ENCODE measurements at places on chromosomes 3 and 15.
A peak's percentile ranks its signal among the peaks of the same experiment; 100 is the strongest.

DNA sequence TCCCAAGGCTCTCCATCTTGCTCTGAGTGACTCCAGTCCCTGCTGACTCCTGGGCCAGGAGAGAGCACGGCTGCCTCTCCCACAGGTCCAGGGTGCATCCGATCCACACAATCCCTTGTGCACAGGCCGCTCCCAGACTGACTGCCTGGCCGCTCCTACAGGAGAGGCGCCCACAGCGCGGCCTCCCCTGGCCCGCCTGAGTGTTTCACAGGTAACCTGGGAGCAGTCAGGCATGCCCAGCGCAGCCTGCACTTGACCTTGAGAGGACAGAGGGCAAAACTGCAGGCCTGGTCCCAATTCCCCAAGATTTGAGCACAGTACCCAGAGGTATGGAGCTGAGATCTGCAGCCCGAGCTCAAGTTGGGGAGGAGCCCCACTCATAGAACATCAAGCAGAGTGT is 490.2 kb downstream of the CNTN6 start:
- DNase-seq: no peak

DNA sequence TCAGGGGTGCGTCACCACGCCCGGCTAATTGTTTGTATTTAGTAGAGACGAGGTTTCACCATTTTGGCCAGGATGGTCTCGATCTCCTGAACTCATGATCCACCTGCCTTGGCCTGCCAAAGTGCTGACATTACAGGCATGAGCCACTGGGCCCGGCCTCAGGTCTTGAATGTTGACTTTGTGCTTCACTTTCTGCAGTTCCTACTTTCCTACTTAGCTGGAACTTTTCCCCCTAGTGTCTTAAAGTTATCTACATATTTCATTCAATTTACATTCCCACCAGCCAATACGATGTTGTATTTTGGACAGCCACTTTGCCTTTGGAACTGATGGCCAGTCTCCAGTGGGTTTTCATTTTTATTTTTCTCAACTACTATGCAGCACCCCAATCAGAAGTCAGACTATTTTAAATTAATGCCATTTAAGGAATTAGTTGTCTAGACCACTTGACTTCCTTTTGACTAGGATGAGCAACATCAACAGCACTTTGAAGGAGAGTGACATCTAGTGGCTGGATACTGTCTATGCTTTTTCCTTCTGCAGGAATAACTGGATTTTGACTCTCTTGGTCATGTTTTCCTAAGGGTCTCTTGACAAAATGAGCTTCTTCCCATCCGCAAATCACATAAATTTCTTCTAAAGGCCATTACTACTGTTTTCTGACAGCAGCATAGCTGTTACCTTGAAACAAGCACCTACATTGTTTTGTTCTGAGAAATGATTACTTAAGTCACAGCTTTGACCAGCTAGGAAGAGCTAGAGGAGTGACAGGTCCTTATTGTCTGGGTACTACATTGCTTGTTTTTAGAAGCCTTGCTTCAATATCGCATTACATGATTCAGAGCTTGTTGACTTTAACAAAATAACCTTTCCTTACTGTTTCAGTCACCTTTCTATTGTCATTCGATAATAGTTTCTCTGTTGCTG is 140.2 kb downstream of the ITPR1 start:
- peak; percentile 66 for DNase-seq

DNA sequence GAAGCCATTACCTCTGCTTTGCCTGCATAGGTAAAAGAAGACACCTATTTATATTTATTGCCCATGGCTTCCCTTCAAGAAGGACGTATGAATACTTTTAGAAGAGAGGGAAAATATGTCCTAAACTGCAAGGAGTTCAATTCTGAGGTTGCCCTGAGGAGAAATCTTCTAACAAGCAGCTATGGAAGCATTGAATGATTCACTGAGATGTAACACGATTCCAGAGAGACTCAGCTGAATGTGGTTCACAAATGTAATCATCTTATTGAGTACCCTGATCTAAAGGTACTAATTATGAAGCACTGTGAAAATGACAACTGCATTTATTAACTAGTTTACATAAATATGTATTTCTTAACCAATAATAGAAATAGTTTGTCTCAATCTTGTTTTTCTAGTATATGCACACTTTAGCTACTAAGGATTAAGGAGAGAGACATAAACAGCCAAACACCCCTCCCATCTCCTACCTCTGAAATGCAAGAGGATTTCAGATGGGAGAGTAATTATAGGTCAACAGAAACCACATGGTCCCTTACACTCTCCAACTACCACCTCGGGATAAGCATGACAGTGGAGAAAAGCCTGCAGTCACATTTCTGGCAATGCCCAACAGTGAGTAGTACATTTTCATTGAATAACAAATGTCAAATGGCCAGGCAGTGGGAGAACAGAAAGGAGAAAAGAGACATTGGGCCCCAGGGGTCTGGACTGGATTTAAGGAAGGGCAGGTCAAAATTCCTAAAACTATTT is 506.2 kb upstream of the IL12A start:
- no peak for DNase-seq

DNA sequence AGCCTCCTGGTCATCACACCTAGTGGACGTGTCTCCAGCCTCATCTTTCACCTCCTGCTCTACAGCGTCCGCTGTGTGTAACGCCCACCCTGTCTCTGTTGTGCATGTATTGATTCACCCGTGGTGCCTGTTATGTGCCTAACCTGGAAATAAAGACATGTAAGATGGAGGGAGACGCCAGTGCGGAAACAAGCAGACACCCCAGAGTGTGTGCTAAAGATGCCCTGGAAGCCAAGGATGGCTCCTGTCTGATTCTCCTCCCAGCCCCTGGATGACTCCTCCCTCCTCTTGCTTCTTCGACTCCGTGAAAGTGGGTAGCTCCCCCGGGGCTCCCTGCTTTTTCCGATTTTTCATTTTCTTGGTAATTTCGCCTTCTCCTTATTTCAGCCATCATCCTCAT is 241.8 kb downstream of the ADAMTS17 start:
- no peak for DNase-seq

- DNase-seq: no peak
Measured at GRCh38 chr15:95298729-95299128, 1031.8 kb upstream of the NR2F2 start.

GRCh38 chr15:90774731-90775514 is 57.8 kb downstream of the BLM start:
- peak; percentile 66 for DNase-seq

DNA sequence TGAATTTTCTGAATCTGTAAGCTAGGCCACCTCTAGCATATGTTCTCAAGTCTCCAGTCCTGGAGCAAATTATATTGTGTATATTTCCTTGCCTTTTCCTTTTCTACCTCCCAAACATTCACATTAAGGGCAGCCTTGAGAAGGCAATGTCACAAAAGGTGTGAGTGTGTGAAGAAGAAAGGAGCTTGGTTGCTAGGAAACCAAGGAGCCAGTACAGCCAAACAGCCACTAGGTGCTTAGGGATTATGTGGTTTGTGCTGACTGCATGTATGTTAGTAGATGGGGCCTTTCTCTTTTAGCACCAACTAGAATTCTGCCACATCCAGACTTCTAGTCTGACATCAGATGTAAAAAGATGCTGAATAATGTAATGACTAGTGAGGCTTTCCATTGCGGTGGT is 118.8 kb upstream of the DAZL start:
- DNase-seq: peak; percentile 19

- DNase-seq: no peak
Measured at GRCh38 chr3:126202680-126203079, 22.3 kb upstream of the ALDH1L1 start.

GRCh38 chr15:46589088-46589487 is 954.3 kb downstream of the SQOR start:
- no peak for DNase-seq

DNA sequence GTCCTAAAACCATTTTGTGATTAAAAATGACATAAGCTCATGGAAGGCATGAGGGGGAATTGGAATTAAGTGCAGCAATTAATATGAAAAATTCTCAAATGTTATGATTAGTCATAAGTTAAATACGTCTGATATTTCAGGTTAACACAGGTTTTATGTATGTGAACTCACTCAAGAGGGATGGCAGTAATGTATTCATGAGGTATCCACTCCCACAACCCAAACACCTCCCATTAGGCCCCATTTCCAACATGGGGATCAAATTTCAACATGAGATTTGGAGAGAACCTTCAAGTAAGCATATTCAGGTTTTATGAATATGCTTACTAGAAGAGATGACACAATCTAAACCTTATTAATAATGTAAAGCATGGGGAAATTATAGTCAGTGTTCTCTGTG is 41.6 kb upstream of the IL20RB start:
- DNase-seq: no peak

GRCh38 chr15:43889042-43889441 is 62.2 kb downstream of the WDR76 start:
- DNase-seq: no peak

- DNase-seq: no peak
Measured at GRCh38 chr3:103787879-103788278, 1353.1 kb downstream of the ZPLD1 start.

- DNase-seq: no peak
Measured at GRCh38 chr3:126496894-126497850, 20.4 kb downstream of the UROC1 start.

DNA sequence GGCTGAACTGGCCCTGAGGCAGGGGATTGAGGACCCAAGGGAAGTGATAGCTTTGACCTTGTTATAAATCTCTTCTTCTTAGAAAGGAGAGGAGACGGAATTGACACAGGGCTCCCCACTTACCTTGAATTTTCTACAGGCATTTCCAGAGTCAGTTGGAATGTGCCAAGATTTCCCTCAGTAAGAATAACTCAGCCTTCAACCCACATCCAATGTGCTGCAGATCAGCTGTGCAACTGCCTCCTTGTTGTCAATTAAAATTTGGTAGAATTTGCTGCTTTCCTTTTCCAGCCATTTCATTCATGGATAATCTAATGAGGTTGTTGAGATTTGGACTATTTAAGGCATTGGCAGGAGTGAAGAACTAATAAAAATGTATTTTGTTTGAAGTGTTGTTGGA is 14.6 kb downstream of the MED12L start:
- no peak for DNase-seq

GRCh38 chr3:150396491-150396890 is 11.6 kb upstream of the TSC22D2 start:
- no peak for DNase-seq

- DNase-seq: peak; percentile 43
Measured at GRCh38 chr3:168847291-168847883, 751.7 kb upstream of the GOLIM4 start.

GRCh38 chr3:37968199-37968598 is 22.4 kb upstream of the VILL start:
- no peak for DNase-seq

GRCh38 chr15:92402751-92403150 is 9.1 kb downstream of the ST8SIA2 start:
- DNase-seq: no peak

- peak; percentile 90 for DNase-seq
Measured at GRCh38 chr3:172550347-172550943, 27.2 kb upstream of the TNFSF10 start.

DNA sequence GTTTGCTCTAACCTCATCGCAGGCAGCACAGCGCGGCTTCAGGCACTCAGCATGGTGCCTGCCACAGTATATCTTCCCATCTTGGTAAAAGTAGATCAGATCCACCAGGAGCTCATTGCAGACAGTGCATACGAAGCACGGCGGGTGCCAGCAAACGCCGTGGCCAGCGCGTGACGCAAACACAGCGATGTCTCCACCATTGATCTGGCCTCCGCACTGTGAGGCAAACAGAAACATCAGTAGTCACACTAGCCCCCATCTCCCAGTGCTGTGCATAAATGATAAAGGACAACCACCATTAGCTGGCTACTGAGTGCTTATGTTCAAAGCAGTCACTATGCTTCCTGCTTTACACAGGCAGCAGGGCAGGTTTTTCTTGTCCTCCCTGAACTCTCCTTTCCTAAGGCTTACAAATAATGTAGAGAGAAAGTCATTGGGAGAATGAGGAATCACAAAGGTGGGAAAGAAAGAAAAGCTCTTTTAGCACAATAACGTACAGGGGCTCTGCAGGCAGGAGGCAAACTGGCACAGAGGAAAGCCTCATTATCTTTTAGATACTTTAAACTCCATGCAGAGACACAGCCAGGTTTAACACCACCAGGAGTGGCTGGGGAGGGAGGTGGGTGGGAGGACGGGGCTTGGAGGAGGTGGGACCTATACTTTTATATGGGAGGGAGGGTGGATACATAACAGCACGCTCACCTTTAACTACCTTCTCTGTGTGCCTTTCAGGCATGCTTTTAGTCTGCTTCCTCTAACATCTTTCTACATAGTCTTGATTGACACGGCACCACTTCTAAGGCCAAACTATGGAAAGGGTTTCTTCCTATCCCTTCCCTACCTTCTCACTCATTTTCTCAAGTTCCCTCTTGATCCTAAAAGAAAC is 67.9 kb downstream of the PRICKLE2 start:
- no peak for DNase-seq

GRCh38 chr15:71414853-71415252 is 299.6 kb downstream of the THSD4 start:
- DNase-seq: no peak

DNA sequence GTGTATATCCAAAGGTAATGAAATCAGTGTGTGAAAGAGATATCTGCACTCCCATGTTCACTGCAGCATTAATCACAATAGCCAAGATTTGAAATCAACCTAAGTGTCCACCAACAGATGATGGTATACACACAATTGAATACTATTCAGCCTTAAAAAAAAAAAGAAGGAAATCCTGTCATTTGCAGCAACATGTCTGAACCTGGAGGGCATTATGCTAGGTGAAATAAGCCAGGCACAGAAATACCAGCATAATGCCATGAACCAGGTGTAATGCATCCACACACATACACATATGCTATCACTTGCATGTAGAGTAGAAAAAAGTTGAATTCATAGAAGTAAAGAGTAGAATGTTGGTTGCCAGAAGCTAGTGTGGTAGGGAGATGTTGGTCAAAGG is 18.4 kb upstream of the NR1I2 start:
- no peak for DNase-seq

GRCh38 chr15:47136236-47136635 is 581.1 kb upstream of the SEMA6D start:
- DNase-seq: no peak

DNA sequence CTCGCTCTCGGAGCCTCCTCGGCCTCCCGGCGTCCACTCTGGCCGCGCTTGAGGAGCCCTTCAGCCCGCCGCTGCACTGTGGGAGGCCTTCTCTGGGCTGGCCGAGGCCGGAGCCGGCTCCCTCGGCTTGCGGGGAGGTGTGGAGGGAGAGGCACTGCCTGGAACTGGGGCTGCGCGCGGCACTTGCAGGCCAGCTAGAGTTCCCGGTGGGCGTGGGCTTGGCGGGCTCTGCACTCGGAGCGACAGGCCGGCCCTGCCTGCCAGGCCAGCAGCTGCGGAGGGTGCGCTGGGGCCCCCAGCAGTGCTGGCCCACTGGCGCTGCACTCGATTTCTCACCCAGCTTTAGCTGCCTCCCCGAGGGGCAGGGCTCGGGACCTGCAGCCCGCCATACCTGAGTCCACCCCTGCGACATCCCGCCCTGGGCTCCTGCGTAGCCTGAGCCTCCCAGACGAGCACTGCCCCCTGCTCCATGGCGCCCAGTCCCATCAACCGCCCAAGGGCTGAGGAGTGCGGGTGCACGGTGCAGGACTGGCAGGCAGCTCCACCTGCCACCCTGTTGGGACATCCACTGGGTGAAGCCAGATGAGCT is 765.0 kb downstream of the IGSF11 start:
- DNase-seq: no peak

All from AG10803 (cell line).